ENCODE measurements at places on chromosomes 5 and 9.

- DNase-seq = no peak
Observed at GRCh38 chr9:105957830-105958229, 263.5 kb downstream of the TMEM38B start.

DNA sequence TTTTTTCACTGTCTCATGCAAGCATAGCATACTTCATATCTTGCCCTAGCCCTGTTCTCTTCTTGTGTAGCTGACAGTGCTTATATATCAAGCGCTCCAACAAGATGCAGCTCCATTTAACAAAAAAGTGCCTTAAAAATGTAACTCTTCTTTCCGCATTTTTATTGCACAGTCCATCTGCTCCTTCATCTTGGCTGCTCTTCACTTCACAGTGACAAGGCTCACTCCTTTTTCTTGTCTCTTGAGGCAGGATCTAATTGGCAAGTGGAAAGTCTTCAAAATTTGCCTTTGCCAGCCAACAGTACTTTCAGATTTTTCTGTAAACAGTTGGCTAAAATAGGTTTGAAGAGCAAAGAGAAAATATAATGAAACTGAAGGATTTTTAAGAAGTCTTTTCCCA, 161.8 kb downstream of the PBX3 start:
- no peak for DNase-seq

- DNase-seq = no peak
Observed at GRCh38 chr9:20376731-20377375, 245.4 kb downstream of the MLLT3 start.

DNA sequence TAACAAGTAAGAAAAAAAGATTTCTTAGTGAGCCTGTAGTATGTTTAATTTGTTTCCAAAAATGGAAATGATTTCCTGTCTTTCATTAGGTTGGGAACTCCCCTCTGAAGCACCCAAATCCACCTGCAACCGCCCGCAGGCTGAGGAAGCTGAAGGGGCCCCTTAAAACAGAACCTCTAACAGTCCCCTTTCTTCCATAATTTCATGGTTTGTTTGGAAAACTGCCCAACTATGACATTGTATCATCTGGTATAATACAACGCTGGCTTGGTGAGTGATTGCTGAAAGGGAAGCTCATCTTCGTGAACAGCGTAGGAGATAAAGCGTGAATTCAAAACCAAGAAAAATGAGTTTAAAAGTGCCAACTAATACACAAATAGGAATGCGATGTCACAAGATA, 215.5 kb downstream of the FSTL4 start:
- no peak for DNase-seq

DNA sequence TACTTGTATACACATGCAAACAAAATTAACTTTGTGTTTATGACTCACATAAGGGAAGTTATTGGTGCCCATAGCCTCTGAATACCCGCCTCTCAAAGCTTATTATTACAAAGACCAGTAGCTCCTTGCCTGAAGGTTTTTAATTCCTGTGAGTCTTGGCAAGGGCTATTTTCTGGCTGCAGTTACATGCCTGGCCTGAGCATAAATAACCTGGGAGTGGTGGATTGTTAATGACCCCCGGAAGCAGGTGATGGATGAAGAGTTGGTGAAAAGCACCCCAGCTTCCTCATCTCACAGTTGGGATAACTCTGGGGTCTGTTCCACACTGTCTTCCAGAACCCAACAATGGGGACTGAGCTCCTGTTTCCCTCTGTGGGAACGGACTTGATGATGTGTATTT, 594.5 kb downstream of the PDE4D start:
- DNase-seq = no peak

DNA sequence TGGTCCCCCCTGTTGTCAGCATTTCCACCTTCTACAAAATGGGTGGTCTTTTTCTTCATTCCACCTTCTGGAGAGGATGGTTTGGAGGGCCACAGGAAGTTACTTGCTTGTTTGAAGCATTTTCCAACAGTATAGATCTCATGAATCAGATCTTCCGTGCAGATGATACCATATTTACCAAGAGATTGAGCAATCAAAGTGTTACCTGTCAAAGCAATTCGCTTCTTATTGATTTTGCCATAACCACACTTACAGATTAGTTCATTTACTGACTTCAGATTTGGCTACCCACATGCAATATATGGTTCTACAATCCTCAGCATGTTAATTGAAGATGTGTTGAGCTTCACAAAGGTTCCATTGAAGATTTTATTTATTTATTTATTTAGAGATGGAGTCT, 14.0 kb upstream of the TEX48 start:
- no peak for DNase-seq

- DNase-seq = no peak
Observed at GRCh38 chr5:36628695-36629094, 22.3 kb downstream of the SLC1A3 start.

GRCh38 chr9:20243841-20244240, 378.5 kb downstream of the MLLT3 start:
- DNase-seq = no peak

DNA sequence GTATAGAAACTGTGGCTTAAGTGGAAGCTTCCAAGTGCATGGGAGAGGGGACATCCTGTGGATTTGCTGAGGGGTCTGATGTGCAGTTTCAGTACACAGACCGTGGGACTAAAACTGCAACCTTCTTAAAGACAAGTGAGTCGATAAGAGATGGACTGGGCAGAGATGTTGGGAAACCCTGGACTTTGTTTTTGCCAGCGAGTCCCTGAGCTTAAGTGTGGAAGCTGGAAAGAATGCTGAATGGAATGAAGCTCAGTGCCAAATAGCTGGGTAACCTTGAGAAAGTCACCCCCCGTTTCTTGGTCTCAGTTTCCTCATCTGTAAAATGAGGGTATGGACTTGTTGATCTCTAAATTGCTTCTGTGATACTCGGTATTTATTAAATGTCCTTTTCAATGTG, 37.3 kb upstream of the KLF9 start:
- no peak for DNase-seq

DNA sequence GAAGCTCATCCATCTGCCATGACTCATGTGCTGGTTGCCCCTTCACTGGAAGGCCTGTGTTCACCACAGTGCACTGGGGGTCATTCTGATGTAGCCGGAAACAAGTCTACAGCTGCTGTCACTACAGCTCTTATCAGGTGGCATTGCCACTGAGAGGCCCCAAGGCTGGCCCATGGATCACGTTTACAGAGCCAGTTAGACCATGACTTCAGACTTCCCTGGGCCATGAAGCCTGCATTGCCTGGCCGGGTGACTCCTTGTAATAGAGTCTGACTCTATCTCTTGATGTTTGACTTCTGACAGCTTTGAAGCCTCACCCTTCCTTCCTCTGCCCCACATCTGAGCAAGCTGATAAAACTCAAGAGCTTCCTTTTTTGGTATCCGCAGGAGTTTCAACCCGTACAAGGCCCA, 473.5 kb upstream of the DAP start:
- no peak for DNase-seq

DNA sequence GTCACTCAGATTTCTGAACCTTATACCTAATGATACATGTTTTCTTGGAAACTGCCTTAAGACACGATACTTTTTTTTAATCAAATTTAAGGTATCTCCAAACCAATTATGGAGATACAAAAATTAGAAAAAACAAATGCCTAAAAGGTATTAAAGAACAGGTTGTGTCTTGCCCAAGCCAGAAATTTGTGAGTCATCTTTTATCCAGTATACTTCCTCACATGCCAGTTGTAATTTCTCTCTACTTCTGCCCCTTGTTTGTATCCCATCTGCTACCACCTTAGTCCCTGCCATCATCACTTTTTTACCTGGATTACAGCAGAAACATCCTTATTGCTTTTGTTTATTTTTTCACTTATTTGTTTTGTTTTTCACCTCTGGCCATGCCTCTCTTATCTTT, 571.2 kb upstream of the DAB2 start:
- no peak for DNase-seq

DNA sequence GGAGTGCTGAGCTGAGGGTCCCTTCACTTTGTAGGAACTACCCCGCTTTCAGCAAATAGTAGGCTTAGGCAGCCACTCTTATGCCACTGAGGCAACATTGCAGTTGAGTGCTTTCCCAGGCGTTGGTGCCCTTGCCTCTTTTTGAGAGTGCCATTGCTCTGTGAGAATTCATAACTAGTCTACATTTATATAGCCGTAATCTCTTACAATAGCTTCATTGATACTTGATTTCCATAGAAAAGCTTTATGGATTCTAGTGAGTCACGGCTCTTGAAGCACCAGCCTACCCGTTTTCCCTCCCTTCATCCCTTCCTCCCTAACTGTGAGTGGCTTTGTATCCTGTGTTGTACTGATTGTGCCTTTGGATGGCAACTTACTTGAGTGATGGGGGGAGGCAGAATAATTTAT, 283.9 kb downstream of the AOPEP start:
- no peak for DNase-seq

DNA sequence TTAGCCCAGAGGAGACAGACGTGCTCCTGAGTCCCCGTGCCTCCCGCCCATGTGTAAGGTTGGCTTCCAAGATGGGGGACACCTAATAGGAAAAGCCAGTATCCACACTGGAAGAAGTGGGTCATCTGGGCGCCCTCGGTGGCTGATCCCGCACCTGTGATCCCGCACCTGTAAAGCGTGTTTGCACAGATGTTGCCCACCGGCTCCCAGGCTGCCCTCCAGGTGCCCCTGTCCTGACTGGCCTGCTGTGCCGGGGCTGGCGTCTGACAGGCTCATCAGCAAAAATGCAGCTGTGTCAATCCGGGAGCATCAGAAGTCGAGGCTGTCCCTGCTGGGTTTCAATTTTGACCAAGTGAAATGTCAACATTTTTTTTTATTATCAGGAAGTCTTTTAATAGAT, 88.5 kb downstream of the IRX1 start:
- no peak for DNase-seq

GRCh38 chr5:124477577-124477976, 268.9 kb downstream of the ZNF608 start:
- DNase-seq = no peak

- no peak for DNase-seq
Observed at GRCh38 chr5:31133488-31133887, 60.0 kb upstream of the CDH6 start.

DNA sequence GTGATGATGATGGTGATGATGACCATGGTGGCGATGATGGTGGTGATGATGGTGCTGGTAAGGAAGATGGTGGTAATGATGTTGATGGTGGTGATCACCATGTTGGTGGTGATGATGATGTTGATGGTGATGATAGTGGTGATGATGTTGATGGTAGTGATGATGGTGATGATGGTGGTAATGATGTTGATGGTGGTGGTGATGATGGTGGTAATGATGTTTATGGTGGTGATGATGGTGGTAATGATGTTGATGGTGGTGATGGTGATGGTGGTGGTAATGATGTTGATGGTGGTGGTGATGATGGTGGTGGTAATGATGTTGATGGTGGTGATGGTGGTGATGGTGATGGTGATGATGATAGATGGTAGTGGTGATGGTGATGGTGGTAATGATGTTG, 20.7 kb upstream of the RXRA start:
- no peak for DNase-seq

GRCh38 chr5:126544087-126544740, 50.8 kb downstream of the ALDH7A1 start:
- peak; percentile 38 for DNase-seq

DNA sequence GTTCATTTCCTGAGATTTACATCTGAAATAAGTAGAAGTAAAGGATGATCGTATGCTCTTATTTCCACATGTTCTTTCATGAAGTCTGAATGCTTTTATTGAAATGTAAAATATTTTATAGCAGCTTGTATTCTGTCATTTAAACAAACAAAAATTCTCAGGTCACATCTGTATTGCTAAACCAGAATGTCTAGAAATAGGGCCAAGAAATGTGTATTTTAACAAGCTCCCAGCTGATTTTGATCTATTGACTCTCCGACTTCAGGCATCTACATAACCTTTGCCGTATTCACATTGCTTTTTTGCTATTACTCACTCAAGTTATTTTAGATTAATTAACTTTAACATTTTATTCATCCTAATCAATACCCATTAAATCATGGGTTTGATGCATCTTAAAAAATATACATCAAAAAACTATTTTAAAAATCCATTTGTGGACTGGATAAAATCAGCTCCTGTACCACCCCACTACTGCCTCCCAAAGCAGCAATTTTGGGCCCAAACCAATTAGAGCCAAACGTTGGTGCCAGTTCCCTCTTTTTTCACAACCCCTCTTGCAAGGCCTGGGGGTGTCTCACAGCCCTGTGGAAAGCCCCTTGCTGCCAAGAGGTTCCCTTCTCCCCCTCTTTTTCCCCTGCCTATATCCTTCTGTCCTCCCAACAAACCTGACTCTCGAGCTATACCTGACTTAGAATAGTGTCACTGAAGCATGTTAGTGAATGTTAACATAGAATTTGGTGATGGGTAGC, 34.5 kb downstream of the HAVCR1 start:
- no peak for DNase-seq

- no peak for DNase-seq
Observed at GRCh38 chr5:93092349-93093105, 488.5 kb downstream of the NR2F1-AS1 start.

DNA sequence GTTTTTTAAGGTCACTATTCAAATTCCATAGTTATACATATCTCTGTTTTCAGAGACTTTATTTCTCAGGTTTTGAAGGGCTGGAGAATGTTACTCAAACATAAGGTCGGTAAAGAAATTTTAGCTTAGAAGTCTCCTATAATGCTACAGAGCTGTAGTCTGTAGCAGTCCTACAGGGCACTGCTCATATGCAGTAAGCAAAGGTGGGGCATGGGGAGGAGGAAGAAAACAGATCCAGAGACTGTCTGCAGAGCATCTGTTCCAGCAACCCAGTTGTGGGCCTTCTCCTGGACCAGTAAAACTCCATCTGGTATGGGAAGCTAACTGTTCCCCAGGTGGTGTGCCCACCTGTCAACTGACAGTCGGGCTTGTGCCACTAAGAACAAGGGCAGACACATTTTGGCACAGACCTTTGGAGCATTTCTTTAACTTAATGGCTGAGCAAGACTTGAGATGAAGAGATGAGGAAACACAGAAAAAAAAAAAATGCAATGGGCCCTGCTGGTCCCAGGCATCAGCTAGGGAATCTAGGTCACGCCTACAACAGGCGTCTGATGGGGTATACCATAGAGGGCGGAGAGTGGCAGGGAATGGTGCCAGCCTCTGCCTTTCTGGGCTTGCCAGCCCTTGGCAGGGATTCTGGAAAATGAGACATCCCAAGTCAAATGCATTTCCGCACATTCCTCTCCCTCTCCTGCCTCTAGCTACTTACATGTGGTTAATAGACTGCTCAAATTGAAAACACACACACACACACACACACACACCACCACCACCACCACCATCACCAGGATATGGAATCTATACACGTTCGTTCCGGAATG, 218.9 kb downstream of the ARL15 start:
- no peak for DNase-seq

DNA sequence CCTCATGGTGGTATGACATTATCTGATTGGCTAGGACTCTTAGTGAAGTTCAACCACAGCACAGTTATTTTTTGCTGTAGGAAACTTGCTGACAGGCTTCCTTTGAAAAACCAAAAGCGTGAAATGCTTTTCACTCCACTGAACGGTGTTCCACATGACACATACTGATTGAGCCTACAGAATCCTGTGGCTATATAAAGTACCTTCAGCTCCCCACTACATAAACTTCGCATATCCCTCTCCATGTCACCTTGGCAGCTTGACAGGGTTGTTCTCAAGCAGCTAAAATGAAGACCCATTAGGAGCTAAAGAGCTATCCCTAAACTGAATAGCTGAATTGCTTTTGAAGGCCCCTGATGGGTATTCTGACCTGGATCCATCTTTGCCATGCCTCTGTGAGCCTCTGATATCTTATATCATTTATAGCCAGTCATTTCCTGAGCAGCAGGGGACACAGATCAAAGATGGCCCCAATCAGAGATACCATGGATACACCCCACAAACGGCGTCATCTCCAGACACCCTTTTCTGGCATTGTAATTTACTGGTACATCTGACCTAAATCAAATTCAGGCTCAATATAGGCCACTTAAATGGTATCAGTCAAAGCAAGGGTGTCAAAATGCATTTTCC, 91.5 kb downstream of the APBA1 start:
- DNase-seq = no peak

- DNase-seq = no peak
Observed at GRCh38 chr9:73684601-73685000, 532.9 kb downstream of the ANXA1 start.
